ENCODE measurements at places on chromosomes 7 and 10.

DNA sequence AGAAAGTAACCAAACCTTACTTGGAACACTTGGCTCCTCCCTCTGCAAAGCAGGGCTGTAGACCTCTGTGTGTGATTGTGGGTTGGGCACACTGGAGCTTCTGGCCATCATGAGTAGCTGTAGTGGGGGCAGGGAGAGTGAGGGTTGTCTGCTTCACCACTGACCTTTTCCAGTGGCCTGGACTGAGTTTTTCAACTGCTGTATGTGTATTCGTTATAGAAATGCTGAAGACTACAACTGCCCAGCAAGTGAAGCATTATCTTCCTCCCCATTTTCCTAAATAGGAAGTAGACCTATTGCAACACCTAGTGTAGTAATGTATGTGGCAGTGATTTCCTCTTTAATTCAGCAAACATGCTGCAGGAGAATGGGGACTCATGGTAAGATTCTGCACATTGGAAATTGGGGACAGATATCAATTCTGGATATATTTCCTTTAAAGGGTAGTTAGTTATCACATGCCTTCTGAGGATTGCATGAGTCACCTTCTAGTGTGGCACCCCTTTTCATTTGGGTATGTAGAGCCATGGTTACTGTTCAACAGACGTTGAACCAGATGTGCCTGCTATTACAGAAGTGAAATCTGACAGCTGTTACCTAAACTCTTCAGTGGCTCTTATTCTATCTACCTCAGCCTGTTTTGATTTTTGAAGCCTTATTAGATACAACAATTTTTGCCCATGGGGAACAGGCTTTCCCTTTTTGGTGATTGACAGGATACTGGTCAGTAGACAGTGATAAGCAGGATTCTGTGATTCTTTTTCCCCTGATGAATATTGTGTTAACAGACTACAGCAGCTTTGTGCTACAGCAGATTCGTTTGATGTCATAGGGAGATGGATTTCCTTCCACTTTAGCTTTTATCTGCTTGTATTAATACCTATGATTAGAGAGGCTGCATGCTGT lies 130.9 kb downstream of the SND1 start:
- DNase-seq, result no peak

- DNase-seq, result no peak
Measured at GRCh38 chr10:61313460-61313859, 139.7 kb downstream of the TMEM26 start.

DNA sequence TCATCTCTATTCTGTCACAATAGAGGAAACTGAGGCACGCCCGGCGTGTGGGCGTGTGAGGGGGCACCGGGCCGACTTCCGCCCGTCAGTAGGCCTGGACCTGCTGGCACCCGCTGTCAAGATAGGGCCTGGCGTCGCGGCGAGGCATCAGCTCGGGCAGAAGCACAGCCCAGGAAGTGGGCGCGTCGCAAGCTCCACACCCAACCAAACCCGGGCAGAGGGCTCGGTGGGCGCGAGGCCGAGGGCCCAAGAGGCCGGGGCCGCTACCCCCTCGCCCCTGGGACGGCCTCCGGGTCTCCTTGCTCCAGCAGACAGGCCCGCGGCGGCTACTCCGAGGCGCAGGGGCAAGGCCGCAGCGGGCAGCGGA lies 91.2 kb downstream of the SPAG6 start:
- DNase-seq, result no peak

DNA sequence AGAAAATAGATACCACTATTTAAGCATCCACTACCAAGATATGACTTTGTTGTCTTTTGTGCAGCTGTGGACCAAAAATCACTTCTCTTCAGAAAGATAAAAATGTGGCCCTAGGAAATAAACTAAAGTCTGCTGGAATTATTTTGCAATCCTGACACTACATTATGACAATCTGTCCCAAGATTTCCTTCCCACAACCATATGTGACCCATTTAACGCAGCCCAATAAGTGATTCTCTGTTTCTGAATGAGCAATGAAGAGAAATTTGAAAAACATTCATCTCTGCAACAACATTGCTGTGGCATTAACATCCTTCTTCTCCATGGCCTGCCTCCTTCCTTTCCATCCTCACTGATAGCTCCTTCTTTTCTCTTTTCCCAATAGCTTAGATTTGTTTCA lies 212.0 kb downstream of the TSPAN12 start:
- no peak for DNase-seq

DNA sequence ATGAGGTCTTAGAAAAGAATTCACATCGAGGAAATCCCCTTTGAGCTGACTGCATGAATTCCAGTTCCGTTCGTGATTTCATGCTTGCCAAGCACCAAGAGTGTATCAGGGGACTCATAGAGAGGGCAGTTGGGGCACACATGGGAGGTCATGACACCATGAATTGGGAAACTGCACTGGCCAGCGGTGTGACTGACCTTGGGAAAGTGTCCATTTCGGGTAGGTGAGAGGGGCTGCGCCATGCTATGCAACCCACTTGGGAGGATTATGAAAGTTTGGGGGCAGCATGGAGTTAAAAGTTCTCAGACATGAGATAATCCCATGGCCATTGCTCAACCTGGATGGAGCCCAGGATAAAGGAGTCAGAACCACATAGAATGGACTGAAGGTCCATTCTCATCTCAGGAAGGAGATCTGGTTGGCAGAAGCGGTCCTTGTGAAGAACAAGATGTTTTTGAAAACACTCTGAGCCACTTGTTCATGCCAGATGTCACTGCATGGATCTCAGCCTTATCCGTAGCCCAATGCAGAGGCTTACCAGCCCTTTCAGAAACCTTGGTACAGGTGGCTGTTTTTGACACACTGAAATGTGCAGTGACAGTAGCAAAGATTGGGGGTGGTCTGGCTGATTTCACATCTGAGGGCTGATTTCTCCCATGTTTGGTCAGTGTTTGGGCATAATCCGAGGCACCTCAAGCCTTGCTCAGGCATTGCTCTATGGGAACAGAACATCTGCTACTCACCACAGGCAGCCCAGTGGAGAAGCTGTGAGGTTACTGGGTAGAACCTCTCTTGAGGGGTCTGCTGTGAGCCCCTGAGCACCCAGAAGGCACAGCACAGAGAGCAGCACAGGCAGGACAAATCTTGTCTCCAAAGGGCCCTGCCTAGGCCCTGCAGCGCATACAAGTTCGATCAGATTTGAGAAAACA lies 252.3 kb downstream of the CXCL12 start:
- DNase-seq, result no peak

DNA sequence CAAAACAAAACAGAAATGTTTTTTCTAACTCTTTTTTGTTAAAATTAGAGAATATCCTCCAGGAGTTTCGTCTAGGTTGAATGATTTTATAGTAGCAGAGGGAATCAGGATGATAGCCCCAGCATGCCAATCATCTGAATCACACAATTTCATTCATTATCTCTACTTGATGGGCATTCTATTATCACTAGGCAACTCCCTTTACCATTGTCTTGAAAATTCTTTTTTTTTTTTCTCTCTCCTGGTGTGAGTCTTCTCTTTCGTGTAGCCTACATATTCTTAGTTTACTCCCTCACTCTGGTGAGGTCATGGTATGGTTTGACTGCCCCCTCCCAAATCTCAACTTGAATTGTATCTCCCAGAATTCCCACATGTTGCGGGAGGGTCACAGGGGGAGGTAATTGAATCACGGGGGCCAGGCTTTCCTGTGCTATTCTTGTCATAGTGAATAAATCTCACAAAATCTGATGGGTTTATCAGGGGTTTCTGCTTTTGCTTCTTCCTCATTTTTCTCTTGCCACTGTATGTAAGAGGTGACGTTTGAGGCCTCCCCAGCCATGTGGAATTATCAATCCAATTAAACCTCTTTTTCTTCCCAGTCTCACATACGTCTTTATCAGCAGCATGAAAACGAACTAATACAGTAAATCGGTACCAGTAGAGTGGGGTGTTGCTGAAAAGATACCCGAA lies 105.0 kb downstream of the OTUD1 start:
- DNase-seq, result no peak

DNA sequence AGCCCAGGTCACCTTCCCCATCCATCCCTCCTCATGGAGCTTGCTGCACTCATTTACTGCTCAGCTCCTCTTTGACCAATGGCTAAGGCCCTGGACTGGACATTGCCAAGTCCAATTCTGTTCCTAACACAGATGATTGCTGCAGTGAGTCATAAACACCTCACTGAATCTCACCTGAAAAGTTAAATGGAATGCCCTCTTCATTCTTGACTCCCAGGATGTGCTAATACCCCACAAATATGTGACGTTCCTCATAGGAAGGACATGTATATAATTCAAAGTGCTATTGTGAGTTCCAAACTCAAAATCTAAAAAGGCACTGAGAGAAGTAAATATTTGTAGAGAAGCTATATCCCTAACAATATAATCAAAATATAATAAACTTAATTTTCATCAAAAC lies 73.5 kb upstream of the DLX6 start:
- no peak for DNase-seq

DNA sequence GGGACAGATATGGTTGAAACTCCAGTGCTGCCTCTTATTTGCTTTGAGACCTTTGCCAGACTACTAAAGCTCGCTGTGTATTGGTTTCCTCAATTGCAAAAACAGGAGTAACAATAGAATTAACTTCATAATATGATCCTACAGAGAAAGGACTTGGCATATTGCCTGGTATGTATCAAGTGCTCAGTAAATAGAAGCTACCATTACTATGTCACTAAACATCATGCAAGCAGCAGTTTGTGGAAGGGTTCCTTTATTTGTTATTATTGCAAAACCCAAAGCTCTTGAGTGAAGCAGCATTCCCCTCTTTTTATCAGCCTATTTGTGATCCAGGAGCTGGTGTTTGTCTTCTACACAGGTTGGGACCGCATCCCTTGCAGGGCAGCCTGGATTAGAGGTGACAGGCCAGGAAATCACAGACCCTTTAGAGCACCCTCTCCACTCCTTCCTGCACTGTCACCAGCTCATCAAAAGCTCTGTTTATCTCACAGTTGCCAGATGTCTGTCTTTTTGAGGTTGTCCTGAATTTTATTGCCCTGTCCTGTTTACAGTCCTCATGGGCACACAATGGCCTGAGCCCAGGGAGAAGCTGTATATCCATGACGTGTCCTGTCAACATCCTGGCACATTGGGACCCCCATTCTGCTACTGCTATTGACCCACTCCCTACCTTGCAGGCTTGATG lies 121.5 kb downstream of the SNX10 start:
- no peak for DNase-seq

DNA sequence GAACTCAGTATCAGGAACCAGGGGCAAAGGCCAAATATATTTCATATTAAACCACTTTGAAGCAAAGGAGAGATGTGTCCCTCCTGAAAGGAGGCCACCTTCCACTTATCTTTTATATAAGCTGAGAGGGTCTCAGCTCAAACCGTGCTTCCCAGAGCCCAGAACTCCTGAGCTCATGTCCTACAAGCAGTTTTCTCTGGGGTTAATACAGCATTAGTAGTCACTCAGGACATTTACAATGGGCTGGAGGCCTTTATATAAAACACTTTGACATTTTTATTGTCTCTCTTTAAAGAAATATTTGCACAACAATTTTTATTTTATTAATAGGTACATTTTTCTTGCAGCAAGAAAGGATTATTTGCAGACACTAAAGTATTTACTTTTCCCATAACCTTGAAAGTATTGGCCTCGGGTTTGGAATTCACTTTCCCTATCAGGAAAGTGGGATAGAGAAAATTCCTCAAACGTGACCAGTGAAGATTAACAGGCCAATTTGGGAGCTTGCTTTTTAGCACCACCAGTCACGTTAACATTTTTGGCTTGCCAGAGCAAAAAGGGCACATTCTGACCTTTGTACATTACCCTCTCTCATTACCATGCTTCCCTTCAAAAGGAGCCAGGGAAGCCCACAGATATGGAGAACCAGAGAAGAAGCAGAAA lies 464.9 kb upstream of the NRP1 start:
- DNase-seq, result no peak

- no peak for DNase-seq
Measured at GRCh38 chr10:19014498-19014897, 34.1 kb upstream of the MALRD1 start.

- no peak for DNase-seq
Measured at GRCh38 chr7:93923296-93923695, 1.8 kb downstream of the GNG11 start.

DNA sequence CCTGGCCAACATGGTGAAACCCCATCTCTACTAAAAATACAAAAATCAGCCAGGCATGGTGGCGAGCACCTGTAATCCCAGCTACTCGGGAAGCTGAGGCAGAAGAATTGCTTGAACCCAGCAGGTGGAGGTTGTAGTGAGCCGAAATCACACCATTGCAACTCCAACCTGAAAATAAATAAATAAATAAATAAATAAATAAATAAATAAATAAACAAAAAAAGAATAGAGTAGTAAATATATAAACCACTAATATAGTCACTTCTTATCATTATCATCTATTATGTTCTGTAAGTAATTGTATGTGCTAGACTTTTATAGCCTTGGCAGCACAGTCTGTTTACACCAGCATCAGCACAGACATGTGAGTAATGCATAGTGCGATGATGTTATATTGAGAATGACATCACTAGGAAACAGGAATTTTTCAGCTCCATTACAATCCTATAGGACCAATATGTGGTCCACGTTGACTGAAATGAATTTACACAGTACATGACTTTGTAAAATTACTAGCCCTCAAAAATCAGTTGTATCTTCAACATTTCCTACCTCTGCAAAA lies 385.4 kb upstream of the ANKRD30A start:
- DNase-seq, result no peak

DNA sequence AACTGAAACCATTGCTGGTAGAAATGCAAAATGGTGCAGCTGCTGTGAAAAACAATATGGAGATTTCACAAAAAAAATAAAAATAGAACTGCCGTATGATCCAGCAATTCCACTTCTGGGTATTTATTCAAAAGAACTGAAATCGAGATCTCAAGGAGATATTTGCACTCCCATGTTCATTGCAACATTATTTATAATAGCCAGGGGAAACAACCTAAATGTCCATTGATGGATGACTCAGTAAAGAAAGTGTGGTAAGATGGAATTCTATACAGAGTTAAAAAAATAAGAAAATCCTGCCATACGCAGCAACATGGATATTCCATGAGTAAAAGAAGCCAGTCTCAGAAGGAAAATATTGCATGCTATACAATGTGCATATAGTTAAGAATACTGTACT lies 290.6 kb upstream of the GHITM start:
- DNase-seq, result no peak

- DNase-seq, result no peak
Measured at GRCh38 chr10:101858723-101859500, 15.3 kb upstream of the KCNIP2 start.

GRCh38 chr10:70324951-70325781 lies 41.4 kb upstream of the NPFFR1 start:
- DNase-seq, result no peak

DNA sequence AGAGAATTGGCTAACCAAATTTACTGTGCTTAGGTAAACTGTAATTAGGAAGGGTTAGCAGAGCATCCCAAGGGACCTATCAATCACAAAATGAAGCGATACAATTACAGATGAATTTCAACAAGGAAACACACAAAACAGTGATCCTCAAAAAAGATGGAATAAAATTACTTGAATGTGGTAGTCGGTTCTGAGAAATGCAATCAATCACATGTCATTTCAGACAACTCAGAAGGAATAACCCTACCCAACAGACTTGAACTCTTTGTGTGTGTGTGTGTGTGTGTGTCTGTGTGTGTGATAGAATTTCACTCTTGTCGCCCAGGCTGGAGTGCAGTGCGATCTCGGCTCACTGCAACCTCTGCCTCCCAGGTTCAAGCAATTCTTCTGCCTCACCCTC lies 43.5 kb downstream of the ST8SIA6 start:
- no peak for DNase-seq

Data from stimulated activated CD8-positive, alpha-beta memory T cell treated with anti-CD3 and anti-CD28 coated beads, Interleukin-12 subunit alpha, Interleukin-12 subunit beta, amount 100 ng/mL, for 4 hours (primary cell).